Skin of body (tissue), 3 donors: ENCODE measurements at places on chromosomes 6 and 20.
A peak's percentile ranks its signal among the peaks of the same experiment; 100 is the strongest.

- DNase-seq, result no peak
These were observed 134.2 kb downstream of the CEP57L1 start for GRCh38 chr6:109229536-109229935.

GRCh38 chr20:51171141-51171540, 148.2 kb upstream of the KCNG1 start:
- DNase-seq, result no peak

DNA sequence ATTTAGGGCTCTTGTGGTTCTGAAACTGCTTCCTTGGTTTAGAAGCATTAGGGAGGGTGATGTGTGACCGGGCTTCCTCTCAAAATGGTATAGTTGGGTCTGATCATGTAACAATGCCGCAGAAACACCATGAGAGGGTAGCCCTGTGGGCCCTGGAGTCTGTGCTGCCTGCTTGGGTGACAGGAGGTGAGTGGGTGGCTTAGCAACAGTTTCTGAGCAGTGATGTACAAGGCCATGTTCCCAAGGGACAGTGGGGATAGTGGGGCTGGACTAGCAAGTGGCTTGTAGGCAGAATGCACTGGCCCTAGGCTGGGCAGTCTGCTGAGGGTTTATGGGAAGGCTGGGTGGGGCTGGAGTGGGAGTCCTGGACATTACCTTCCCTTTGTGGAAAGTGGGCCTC, 106.9 kb upstream of the MYL9 start:
- DNase-seq, result no peak

DNA sequence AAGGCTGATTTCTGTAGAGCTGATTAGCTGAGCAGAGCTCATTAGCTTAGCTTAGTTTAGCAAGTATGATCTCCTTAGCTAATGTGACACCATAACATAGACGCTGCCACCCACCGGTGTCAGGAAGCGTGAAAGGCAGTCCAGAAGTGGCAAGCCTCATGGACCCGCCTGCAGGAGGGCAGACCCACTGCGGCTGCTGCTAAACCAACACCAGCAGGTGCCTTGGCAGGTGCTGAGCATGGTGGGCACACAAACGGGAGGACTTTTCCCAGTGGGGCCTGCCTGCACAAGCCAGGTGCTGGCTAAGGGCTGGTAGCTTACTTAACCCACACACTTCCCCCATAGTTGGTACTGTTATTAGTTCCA, 22.7 kb downstream of the ZDHHC14 start:
- no peak for DNase-seq

GRCh38 chr6:41161380-41161779, 1.5 kb downstream of the TREM2 start:
- DNase-seq, result no peak

DNA sequence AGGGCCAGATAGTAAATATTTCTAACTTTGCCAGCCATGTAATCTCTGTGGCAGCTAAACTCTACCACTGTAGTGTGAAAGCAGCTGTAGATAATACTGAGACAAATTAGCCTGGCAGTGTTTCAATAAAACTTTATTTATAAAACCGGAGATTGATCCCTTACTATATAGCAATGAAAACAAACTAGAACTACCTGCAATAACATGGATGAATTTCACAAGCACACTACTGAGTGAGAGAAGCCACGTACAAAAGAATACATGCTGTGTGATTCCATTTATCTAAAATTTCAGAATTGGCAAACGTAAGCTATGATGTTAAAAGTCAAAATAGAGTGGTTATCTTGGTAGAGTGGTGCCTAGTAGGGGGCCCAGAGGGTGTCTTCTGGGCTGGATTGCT, 198.7 kb upstream of the SGK1 start:
- no peak for DNase-seq

DNA sequence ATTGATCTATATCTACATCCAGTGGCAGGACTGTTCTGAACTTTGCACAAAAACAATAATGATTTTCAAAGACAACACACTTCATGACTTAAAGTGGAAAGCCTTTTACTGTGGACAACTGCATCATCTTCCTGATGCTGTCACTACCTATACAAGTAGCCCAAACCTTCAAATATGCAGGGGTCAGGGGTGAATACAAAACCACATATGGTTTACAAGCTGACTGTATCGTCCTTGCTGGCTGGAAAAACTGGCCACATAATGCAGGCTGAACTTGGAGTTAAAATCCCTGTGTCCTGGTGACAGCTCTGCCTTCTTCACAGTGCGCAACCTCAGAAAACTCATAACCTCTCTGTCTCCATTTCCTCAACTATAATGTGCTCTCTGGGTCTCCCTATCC, 128.9 kb downstream of the GMDS start:
- no peak for DNase-seq

DNA sequence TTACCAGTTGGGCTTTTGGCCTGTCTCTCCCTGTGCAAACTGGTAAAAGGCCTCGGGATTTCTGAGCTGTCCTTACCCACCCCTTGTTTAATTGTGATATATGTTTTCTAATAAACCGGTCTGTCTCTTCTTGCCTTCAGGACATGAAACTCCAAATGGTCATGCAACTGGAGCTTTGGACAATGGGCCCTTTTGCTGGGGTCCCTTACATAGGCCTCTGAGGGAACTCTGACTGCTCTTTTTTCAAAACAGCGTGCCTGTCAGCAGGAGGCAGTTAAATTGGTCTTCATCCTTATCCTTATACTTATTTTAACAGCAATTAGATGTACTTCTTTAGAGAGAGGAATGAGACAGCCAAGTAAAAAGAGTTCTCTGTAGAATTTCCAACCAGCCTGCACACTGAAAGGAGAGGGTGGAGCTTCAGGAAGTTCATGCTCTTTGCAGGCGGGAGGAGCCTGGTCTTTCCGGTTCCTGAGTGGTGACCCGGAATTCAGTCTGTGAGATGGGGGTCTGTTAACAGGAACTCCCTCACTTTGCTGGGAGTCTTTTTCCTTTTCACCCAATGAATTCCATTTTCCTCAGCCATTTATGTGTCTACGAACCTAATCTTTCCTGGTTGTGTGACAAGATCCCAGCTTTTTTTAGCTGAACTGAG, 299.6 kb upstream of the GJE1 start:
- no peak for DNase-seq

DNA sequence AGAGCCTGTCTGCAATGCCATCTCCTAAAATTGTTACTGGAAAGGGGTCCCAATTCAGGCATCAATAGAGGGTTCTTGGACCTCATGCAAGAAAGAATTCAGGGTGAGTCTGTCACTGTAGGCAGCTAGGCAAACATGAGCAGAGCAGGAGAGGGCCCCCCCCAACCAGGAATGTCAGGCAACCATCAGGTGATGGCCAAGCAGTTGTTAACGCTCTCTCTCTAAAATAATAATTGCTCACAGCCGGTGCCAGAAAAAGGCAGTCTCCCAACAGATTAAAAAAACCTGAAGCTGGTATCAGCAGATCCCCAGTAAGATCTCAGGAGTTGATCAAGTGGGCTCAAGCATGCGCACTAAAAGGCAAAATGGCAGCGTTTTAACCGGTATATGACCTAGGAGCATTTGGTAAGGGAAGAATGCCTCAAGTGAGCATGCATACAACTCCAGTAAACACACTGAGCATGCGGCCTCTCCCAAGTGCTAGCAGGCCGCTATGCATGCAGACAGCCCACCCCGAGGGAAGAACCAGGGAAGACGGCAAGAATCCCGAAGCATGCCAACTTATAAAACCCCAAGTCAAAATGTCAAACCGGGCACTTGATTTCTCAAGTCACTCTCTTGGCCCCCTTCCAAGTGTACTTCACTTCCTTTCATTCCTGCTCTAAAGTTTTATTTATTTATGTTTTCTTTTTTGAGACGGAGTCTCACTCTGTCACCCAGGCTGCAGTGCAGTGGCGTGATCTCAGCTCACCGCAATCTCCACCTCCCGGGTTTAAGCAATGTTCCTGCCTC, 44.0 kb upstream of the RNGTT start:
- DNase-seq, result no peak

GRCh38 chr20:3539311-3540107, 68.7 kb downstream of the ATRN start:
- DNase-seq, result no peak

DNA sequence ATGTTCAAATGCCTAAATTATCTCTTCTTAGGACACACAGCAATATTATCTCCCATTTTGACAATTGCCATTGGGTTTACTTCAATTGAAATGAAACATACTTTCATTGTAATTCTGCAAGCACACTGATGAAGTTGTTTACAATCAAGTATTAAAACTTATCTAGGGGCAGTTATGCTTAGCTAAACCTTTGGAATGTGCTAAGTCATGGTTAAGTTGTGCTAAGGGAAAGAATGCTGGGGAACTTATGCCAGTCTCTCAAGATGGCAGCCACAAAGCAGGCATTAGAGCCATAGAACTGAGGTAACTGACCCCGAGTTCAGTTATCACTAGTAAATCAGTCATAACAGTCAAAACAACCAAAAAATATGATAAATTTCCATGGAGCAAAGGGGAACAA, 59.1 kb upstream of the NT5E start:
- no peak for DNase-seq

- DNase-seq, result no peak
These were observed 75.6 kb downstream of the PRL start for GRCh38 chr6:22221211-22221610.

DNA sequence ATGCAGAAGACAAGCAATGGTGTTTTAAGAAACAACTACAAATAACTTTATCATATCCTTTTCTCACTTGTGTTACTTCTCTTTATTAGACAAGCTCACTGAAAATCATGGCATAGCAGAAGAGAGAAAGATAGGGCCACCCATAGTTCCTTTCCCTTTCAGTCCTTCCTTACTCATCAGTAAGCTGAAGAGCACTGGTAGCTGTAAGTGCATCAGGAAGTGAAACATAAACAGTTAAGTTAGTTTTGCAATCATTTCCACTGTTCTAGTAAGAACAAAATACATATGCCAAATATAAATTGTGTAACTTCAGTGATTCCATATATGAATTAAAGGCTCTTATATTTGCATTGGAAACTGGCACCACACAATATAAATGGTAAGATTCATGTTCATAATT, 220.1 kb downstream of the HACE1 start:
- peak; percentile 7 for DNase-seq

DNA sequence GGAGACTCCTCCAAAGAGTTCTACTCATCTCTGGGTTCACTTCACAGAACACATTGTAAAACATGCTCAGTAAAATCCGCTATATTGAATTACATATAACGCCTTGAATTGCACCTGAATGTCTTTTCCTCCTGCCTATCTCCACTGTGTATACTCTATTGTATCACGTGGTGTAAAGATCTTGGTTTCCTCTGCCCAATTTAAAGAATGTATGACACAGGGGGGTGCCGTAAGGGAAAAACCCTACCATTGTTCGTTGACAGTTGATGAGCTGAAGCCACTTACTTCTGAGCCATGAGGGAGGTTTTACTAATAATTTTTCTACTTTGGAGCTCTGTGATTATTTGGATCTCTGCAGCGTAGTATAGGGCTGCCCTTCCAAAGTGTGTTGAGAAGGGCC, 6.0 kb downstream of the ASF1A start:
- DNase-seq, result no peak

DNA sequence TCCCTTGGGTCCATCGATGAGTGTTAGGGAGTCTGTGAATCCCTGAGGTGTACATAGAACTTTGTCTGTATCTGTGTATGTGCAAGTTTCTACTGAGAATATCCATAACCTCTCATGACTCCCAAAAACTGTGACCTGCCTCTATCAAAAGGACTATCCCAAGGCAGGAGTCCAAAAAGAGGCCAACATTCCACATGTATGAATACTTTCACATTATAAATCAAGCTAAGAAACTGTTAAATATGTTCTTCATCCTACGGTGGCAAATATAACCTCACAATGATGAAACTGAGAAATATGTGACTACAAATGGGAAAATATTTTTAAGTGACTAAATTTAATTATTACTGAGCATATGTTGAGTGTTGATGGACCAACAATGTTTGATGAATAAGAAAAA, 16.1 kb upstream of the STX11 start:
- no peak for DNase-seq

DNA sequence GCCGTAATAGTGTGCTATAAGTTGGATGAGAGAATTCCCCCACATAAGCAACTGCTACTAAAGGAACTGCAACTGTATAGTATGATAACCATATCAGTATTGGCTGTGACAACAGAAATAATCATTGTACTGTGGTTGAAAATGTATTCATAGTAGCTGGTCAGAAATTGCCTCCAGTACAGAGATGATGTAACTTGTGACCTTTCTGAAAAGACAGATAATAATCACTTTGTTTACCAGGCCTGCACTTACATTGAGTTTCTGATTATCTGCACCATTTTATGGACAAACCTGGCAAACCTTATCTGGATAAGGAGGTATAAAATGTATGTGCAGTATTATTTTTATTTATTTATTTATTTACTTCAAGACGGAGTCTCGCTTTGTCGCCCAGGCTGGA, 19.0 kb downstream of the CFAP206 start:
- DNase-seq, result no peak

DNA sequence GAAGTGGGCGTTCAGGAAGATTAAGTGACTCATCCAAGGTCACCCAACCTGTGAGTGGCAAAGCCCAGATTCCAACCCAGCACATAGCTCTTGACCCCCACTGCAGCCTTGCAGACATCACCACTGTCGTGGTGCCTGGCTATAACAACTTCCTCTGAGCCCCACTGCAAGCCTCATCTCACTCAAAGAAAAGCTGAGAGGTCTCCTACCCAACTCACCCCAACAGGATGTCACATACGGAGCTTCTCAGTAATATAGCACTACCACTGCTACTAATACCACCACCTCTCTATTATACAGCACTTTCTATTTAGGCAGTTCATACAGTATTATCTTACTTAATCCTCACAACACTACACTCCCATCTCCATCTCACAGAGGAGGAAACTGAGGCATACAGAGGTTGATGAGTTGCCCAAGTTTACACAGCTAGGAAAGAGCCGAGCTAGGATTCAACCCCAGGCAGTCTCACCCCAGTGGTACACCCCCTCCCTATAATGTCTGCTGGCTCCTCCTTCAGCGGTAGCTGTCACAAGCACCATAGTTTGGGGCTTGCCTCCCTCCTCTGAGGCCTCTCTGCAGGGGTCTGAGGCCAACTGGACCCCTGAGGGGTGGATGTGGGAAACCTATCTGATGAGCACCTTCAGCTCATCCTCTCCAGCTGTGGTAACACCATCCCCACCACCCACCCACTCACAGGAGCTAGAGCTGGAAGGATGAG, 19.5 kb downstream of the TFEB start:
- DNase-seq, result no peak

DNA sequence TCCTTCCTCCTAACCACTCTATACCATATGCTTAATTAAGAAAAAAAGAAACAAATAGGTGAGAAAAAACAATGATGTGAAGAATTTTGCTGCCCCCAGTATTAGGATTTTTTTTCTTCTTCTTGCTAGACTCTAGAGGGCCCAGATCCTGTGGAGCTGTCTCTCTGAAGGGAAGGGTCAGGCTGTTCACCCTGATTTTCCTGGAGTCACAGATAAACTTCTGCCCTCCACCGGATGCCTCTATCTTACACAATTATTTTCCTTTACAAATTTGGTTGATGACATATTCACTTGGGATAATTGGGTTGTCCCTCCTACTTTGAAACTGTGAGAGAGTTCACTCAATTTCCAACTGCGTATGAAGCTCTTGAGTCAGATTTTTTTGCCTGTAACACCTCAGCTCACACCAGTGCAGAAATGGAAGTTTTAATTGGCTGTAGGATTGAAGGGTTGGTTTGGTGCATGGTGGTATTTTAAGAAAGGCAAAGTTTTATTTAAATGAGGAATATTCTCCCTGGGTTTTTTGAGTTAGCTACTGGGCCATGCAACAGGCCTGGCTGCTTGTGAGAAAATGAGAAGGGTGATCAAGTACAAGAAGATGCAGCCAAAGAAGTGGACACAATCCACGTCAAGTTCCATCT, 73.7 kb upstream of the ESR1 start:
- DNase-seq, result no peak
